ENCODE measurements at places on chromosomes 16 and 17.

GRCh38 chr17:45222996-45223538 lies 1.4 kb downstream of the FMNL1 start:
- no peak for DNase-seq

GRCh38 chr17:164303-165235 lies 16.9 kb downstream of the DOC2B start:
- DNase-seq, result peak; percentile 38

DNA sequence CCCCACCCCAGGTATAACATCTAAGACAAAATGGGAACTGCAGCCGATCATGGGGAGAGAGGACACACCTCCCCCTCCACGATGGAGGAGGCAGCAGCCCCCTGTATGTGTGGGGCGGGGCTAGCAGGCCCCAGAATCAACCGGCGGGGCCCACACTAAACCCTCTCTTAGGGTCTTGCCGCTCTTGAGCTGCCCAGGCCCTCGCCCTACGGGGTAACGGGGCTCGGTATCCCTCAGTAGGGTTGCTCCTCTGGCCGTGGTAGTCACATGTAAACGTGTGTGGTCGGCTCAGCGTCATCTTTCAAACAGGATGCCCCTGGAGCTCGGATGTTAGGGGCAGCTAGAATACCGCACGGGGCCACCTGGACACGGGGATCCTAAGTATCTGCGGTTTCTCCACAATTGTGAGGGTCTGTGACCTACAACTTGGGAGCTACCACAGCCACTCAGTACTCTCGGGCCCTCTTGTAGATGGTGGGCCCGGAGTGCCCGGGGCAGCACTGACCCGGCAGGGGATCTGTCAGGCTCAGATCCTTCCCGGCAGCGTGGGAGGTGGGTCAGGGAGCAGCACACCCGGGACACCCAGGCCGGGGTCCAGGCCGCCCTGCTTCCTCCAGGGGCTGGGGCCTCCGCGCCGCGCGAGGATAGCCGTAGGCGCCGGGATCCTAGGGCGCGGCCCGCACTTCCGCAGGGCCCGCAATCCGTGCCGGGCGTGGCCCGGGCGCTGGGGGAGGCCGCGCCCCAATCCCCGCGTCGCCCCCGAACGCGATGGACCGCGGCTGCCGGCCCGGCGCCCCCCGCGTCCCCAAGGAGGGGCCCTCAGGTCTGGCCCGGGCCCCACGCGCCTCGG lies 781 bp downstream of the ARHGDIA start:
- peak; percentile 28 for DNase-seq

DNA sequence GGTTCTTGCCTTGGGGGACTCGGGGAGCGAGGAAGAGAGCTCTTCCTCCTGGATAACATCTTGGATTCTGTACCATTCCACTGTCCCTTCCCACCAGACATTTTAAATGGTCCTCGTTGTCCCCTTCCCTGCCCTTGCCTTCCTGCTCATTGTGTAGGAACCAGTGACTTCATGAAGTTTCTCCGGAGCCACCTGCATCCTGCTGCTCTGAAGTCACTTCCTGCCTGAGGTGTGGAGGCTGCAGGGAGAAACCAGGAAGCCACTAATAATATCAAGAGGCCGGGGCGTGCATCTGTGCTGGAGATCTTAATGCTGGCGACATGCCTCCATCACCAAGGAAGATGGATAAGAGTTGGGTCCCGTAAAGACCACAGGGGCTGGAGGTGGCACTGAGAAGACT lies 6.2 kb upstream of the SLC16A13 start:
- no peak for DNase-seq

GRCh38 chr17:7862692-7863437 lies 5.1 kb downstream of the CYB5D1 start:
- DNase-seq, result no peak

DNA sequence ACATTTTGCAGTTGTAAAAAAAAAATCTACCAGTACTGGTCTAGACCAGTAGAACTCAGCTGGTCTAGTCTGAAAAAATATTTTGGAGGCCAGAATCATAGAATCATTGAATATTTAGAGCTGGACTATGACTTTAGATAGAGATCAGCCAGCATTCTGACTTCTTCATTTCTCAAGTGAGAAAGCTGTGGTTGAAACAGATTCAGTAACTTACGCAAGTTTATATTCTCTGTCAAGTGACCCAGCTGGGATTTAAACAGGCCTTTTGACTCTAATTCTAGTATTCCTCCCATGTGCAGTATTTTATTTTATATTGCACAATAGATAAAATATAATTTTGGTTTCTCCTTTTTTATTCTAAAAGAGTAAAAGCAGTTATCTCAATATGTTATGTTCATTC lies 4.9 kb downstream of the TNRC6A start:
- DNase-seq, result no peak

GRCh38 chr16:72959301-72959996 lies 88.5 kb downstream of the ZFHX3 start:
- no peak for DNase-seq

- no peak for DNase-seq
Measured at GRCh38 chr17:74766413-74766812, 9.7 kb downstream of the NAT9 start.

GRCh38 chr17:57488856-57489255 lies 232.5 kb downstream of the MSI2 start:
- no peak for DNase-seq

DNA sequence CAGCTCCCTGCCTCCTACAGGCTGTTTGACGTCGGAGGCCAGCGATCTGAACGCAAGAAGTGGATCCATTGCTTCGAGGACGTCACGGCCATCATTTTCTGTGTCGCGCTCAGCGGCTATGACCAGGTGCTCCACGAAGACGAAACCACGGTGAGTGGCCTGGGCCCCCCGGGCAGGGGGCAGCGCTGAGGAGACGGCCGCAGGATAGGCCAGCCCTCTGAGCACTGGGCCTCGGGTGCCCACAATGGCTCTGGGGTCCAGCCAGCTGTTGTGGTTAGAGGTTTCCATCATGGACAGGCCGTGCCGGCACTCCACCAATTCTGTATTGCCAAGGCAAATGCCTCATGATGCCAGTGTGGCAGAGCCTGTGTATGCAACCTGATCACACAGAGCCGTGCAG lies 88.6 kb downstream of the AMFR start:
- no peak for DNase-seq

DNA sequence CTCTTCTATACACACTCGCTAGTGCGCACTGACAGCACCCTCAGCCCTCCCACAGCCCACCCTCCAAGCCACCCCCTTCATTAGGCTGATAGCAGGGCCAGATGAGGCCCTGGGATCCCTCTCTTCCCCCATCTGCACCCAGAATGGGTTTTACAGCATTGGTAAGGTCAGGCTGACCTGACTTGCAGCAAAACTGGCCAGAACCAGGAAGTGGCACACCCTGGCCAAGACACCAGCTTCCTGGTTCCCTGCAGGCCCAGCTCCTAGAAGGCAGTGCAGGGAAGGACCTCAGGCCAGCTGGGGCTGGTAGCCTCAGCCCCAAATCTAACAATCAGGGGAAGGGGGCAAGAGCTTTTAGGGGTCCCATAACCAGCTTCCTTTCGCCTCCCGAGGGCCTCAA lies 50.0 kb upstream of the MRPS23 start:
- no peak for DNase-seq

DNA sequence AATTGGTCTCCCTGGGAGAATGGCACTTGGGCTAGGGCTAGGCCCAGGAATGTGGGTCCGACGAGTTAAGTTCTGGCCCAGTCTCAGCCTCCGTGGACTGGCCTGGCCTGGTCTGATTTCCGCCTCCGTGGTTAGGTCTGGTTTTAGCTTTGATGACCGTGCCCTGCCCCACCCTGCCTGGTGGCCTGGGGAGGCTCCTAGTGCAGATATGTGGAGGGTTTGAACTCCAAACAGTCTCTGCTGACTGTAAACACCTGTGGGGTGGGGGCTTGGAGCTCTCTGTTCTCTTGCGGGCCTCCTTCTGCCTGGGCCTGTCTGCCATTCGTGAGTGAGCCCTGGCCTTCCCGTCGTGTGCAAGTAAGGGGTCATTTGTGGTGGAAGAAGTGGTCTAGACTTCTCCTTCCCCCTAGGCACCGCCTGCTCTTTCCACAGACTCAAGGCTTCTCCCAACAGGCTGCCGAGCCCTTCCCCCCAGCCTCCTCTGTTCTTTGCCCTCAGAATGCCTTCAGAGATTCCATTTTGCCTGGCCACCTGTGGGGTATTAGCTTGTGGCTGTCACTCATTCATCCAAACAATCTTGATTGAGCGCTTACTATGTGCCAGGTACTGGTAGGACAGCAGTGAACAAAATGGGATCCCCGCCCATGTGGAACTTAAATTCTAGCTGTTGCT lies 1.6 kb downstream of the ATP6V0C start:
- DNase-seq, result no peak

- DNase-seq, result no peak
Measured at GRCh38 chr17:69856946-69857345, 218.1 kb upstream of the KCNJ16 start.

DNA sequence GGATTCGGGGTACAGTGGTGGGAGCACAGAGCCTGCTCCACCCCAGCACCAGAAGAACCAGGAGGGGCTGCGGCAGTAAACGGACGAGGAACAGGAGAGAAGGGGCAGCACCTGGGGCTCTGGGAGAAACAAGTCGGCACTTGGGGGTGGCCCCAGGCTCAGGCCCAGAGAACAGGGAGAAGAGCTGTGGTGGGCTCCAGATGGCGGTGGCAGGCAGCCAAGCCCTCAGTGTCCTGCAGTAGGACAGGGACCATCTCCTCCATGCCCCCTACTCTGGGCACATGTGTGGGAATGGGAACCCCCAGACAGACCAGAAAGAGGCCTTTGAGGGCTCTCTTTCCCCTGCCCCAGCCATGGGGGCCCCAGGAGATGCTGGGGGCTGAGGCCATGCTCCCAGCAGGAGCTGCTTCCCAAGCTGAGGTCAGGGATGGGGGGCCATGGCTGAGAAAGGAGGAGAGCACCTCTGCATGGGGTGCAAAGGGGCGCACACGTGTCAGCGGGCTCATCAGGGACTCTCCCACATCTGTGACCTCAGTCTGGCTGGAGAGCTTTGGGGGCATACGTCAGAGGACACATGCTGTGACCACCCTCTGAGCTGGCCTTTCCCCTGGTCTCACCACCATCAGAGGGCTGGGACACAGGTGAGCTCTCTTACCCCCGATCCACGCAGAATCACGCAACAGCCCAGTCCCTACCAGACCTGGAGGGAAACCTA lies 6.8 kb downstream of the USH1G start:
- DNase-seq, result no peak

DNA sequence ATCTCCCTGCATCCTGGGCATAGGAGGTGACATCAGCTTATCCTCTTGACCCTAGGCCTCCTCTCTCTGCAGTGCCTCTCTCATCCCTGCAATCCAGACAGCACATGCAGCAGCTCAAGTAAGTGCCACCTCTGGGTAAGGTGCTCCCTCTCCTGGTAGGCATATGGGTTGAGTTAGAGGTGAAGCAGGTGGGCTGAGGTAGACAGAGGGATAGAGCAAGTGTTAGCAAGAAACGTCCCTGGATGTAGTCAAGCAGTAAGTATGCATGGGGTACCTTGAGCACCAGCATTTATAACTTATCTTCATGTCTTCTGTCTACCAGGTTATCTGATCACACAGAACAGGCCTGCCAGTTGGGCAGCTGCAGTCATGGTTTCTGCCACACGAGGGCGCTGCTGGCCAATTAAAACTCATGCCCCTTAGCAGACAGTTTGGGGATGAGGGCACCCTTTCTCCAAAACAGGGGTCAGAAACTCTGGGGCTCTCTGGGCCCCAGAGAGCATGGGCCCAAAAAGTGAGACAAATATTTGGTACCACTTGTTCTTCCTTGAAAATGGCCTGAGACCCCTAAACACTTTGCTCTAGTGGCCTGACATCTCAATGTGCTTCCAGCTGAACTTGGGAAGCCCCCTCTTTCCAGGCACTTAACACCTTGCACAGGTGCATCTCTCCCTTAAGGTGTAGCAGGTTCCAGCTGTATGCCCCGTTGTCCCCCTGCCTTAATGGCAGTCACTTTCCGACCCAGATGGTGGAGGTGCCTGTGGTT lies 59.8 kb downstream of the NEUROD2 start:
- DNase-seq, result peak; percentile 52

- no peak for DNase-seq
Measured at GRCh38 chr16:16821261-16821660, 442.3 kb downstream of the NPIPA7 start.

GRCh38 chr17:57946798-57947358 lies 8.3 kb downstream of the CUEDC1 start:
- no peak for DNase-seq

- no peak for DNase-seq
Measured at GRCh38 chr16:3484318-3485096, 10.8 kb downstream of the C16orf90 start.

- no peak for DNase-seq
Measured at GRCh38 chr16:14658063-14658462, 25.3 kb downstream of the BFAR start.

DNA sequence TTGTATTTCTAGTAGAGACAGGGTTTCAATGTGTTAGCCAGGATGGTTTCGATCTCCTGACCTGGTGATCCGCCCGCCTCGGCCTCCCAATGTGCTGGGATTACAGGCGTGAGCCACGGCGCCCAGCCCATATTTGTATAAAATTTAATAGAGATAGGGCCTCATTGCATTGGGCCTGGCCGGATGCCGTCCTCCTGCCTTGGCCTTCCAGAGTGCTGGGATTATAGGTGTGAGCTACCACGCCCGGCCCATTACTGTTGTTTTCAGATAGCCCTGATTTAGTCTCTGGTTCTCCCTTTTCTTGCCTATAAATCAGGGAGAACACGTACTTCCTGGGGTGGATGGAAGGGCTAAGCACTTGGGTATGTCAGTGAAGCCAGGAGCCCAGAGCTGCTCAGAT lies 3.5 kb downstream of the DEF8 start:
- no peak for DNase-seq

DNA sequence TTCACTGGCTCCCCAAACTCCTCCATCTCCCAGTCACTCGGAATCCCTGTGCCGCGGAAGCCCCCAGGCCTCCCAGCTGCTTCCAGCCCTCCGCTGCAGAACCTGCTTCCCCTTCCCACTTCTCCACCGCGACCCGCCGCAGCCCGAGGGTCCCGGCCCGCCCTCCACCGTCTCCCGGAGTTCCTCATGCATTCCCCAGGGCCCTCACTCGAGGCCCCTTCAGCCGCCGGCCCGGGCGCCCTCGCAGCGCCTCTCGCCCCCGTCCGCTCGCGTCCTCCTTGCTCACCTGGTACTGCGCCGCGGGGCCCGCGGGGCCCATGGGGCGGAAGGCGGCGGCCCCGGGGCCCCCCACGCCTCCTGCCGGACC lies 329 bp downstream of the SMARCD2 start:
- DNase-seq, result peak; percentile 69

DNA sequence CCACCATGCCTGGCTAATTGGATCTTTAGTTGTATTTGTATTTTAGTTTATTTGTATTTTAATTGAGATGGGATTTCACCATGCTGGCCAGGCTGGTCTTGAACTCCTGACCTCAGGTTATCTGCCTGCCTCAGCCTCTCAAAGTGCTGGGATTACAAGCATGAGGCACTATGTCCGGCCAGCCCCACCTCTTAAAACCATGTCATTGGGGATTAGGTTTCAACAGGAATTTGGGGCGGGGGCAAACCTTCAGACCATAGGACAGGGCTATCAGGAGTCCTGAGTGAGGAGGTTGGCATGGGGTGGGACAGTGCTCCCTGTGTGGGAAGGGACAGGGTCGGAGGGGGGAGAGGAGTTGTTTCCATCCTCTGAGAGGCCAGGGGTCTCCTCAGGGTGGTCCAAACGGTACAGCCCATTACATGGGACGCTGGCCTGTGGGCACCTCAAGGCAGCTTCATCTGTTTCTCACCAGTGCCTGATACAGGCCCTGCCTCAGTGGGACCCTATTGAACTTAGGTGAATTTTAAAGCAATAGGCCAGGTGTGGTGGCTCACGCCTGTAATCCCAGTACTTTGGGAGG lies 21.6 kb downstream of the GAA start:
- no peak for DNase-seq

- no peak for DNase-seq
Measured at GRCh38 chr16:78583441-78583840, 484.0 kb downstream of the WWOX start.

GRCh38 chr17:20302246-20302917 lies 165.0 kb downstream of the LGALS9B start:
- no peak for DNase-seq
